ENCODE measurements at places on chromosomes 3 and 15. TPM values are rescaled to one million over a fixed set of nuclear protein-coding genes. Genes with fewer than 3 reads are reported as not detected.

DNA sequence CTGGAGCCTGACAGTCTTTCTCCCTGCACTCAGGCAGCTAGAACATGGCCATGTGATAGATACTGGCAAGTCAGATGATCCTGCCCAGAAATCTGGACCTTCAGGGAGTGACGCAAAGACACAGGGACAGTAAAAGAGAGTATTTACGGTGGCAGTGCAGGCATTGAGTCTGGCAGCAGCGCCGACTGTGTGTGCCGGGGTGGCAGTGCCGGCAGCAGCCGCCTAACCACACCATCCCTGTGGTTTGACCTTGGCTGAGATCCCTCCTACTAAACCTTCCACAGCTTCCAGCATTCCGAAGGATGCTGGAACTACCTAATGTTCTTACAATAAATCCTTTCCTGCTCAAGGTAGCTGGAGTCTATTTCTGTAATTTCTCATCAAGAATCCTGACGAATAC is 4.6 kb upstream of the TSPAN3 start:
- no peak for DNase-seq

DNA sequence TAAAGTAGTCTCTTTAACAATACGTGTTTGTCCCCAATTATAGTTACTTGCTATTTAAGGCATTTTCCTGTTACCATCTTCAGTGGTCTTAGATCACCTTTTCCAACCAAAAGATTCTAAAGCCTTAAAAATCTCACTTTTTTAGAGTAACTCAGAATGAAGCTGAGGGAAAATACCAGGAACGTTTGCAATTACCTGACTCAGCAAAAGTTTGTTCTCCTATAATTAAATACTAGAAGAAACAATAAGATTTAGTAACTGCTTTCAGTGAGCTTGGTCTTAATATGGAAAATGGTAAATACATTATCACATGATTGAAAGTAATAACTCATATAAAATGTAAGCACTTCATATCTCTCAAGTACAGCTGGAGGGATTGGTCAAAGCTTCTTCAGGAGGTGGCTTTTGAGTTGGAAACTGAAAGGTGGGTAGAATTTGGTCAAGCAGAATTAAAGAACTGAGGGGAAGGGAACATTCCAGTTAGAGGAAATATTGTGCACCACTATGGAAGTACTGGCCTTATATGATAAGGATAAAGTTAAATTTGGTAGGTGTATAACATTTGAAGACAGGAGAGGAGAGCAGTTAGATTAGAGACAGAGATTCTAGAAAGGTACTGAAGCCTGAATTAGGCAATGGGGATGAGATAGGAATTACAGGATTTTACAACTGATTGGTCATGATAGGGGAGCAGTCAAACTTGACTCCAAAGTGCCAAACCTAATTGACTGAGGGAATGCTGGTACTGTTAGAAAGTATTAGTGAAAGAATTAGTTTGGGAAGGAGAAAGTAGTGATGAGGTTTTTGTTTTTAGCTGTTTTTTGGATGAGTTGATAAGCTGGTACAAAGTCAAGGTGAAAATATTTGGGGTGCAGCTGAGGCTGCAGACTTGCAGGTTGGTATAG is 21.9 kb downstream of the TSC22D2 start:
- DNase-seq, result no peak

DNA sequence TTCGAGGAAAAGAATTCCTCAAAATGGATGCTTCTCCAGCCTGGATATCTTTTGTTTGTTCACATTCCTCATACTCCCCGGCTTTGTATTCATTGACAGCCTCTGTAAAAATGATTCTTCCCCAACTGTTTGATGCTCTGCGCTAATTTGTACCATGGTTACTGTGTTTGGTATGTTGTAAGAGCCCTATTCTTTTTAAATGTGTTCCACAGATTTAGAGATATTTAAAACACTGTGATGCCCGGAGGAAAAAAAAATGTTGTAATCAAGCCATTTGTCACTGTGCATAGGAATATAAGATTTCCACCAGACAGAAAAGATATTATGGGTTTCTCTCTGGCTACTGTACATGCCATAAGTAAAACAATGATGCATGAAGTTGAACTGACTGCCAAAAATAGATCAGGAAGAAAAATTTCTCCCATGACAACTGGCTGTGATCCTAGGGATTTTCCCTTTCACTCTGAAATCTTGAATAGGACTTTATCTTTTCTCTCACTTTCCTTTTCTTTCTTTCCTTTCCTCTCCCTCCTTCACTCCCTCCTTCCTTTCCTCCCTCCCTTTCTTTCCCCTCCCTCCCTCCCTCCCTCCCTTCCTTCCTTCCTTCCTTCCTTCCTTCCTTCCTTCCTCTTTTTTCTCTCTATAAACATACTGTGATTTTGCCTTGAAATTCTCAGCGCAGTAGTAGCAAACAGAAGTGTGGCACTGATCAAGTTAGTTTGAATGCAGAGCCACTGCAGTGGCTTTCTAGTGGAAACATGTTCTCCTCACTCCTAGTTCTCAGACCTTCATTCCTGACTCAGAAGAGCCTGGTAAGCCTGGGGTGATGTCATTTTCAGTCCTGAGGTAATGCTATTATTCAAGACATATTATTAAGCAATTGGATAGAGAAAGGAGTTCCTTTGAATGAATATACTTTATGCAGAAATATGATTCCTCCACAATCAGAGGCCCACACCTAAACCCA is 254.9 kb upstream of the TBL1XR1 start:
- peak; percentile 86 for DNase-seq

The TP53BP1 gene
- 74.5 TPM for total RNA-seq

The PCNP gene
- 201 TPM for total RNA-seq
